ENCODE measurements at places on chromosomes 1 and 21.

GRCh38 chr1:119794876-119795240 is 16.4 kb downstream of the REG4 start:
- no peak for DNase-seq

GRCh38 chr1:41390573-41390972 is 29.3 kb downstream of the FOXO6 start:
- DNase-seq: peak; percentile 96

DNA sequence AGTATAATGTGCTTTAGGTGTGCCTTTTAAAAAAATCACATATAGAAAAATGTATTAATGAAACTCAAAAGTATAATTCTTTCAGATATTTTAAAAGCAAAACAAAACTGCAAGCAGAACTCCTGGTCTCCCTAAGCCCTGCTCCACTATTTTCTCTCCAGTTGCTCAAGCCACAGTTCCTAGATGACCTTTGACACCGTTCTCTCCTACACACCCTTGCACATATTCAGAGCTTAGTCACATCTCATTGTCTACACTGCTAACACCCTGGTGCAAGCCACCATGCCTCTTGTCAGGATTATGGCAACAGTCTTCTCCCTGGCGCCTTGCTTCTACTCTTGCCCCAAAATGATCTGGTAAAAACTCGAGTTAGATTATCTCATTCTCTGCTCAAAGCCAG is 50.2 kb upstream of the ROR1 start:
- DNase-seq: no peak

- no peak for DNase-seq
These were observed 615.2 kb downstream of the PLA2G4A start for GRCh38 chr1:187443939-187444338.

GRCh38 chr1:239719642-239720258 is 333.4 kb downstream of the CHRM3 start:
- no peak for DNase-seq

DNA sequence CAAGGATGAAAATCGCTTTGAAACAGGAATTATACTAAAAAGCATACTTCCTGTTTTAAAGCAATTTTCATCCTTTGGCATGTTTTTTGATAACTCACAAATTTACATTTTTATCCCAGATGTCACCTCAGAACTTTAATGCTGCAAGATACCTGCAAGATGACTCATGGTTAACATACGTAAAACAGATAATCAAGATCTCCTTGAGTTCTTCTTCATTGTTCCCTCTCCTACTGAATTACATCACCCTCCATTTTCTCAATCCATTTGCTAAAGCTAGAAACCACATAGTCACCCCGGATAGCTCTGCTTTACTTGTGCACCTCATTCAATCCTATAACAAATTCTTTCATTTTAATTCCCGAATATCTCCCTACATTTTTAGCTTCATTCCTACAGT is 1114.2 kb downstream of the PLA2G4A start:
- no peak for DNase-seq

DNA sequence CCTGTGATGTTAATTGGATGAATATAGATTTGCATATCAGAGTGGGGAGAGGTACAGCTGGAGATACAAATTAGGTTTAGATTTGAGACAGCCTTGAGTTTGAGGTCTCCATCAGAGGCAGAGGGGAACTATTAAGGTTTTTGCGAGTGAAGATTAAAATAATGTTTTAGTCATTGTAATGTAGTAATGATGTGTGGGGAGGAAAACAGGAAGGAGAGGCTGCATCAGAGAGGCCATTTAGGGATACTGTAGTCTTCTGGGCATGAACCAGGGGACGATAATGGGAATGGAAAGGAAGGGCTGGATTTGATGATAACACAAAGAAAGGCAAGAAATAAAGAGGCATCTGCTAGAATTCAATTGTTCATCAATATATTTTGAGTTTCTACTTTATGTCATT is 9.5 kb downstream of the CD84 start:
- DNase-seq: no peak

Measured in NCI-H2029 treated with DMSO at 0.1 percent for 48 hours (cell line).